ENCODE measurements at places on chromosomes 6 and 20.

DNA sequence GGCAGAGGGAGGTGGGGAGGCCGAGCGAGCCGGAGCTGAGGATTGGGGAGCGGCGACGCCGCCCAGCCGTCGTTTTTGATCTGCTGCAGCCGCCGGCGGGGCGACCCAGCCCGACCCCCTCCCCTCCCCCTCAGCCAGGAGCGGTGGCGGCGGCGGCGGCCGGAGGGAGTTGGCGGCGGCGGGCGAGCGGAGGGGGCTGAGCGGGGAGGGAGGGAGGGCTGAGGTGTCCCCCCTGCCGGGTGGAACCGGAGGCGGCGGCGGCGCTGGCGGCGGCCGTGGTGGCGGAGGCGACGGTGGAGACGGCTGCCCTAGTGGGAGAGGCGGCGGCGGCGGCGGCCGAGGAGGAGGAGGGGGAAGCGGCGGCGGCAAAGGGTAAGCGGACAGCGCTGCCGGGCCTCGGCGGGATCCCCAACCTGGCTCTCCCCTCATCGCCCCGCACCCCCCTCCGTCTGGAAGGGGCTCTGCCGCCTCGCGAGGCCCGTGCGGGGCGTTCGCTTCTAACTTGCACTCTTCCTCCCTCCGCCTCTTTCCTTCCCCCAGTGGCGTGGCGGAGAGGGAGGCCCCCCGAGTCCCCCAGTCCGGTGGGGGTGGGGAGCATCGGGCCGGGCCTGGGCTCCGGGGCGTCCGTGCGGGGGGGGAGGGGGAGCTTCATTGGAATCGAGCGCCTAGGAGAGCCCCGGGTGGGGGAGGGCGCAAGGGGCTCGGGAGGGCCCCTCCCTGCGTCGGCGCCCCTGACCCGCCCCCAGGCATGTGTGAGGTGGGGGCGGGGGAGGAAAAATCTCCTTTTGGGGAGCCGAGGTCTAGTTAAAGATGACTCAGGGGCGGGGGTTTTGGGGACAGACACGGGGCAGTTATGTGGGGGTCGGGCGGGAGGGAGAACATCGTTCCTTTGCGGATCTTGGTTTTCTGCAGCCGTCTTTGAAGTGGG is at the start of gene TAB2:
Gene TAB2, plus strand, starts transcription at position 69 of the 928 bp plus-strand sequence. CDS start 52,286 bp downstream, outside the sequence.
- DNase-seq, result peak; percentile 40

- DNase-seq, result no peak
Measured at GRCh38 chr6:109336221-109336961, 45.9 kb downstream of the CD164 start.

DNA sequence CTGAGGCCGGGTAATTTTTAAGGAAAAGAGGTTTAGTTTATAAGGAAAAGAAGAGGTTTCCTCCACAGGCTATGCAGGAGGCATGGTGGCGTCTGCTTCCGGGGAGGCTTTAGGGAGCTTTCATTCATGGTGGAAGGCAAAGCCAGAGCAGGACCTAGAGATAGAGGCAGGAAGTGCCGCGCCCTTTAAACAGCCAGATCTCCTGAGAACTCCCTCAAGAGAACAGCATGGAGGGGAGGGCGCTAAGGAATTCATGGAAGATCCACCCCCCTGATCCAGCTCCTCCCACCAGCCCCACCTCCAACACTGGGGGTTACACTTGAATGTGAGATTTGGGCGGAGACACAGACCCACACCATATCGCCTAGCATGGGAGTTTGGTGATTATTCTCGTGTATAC is 13.9 kb upstream of the DACT2 start:
- DNase-seq, result no peak

DNA sequence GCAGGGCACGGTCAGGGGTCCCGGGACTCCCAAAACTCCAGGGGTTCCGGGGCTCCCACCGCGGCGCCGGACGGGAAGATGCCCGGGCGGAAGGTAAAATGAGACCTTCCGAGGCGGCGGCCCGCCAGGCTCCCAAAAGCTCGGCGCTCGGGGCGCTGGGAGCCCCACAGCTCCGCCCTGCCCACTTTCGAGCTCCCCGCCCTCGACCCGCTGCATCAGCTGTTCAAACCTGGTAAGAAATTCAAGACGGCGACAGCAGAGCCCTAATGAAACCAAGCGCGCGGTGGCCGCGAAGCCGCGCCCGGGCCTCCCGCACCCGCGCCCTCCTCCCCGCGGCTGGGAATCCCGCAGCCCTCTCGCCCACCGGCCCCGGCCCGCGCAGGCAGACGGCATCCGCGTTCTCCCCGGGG is 369 bp downstream of the SLC4A11 start:
- peak; percentile 76 for DNase-seq

DNA sequence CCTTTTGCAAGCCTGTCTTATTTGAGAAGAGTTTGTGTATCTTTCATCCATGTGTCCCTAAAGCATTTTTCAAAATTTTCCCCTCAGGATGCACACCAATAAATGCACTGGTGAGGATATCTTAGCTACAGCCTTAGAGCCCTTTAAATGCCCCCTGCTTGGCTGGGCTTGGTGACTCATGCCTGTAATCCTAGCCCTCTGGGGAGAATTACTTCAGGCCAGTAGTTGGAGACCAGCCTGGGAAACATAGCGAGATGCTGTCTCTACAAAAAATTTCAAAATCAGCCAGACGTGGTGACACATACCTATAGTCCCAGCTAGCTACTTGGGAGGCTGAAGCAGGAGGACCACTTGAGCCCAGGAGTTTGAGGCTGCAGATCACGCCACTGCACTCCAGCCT is 33.8 kb upstream of the PLCB4 start:
- DNase-seq, result no peak

GRCh38 chr6:157556671-157557430 is 175.9 kb downstream of the ZDHHC14 start:
- peak; percentile 86 for DNase-seq

- no peak for DNase-seq
Measured at GRCh38 chr6:40668203-40668602, 81.0 kb upstream of the LRFN2 start.

GRCh38 chr6:73704260-73704659 is 8.3 kb downstream of the CD109 start:
- DNase-seq, result no peak

All from RPMI8226 (cell line).